ENCODE measurements at places on chromosomes 2 and 18. TPM values are rescaled to one million over a fixed set of nuclear protein-coding genes. Genes with fewer than 3 reads are reported as not detected.

- no peaks in the 10 kb centered on the region for H3K36me3 ChIP-seq
- peaks cover 29% of the 10 kb centered on the region for H3K4me1 ChIP-seq
Observed at GRCh38 chr2:10014418-10015190, 28.7 kb upstream of the KLF11 start.

DNA sequence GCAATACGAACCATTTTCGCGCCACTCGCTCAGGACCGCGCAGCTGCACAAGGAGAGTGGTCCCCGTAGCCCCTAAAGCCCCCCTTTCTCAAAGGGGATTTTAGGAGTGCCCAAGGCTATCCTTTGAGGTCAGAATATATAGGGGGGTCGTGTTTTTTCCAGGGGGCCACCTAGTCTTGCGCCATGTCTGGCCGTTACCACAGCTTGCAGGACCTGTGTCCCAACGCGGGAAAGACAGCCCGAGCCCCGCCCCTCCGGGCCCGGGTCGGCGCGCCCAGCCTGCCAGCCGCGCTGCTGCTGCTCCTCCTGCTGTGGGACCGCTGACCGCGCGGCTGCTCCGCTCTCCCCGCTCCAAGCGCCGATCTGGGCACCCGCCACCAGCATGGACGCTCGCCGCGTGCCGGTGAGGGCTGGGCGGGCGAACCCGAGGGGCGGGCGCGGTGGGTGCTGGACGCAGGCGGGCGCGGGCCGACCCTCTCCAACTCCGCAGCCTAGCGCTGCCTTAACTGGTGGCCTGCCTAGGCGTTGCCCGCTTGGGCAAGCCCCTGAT, at the start of gene CDCA7:
CDCA7 (plus strand) TSS at position 291 of the 550 bp plus-strand sequence; CDS start at position 383, 92 bp downstream.
- peaks cover 4% of the 10 kb centered on the region for H3K4me1 ChIP-seq
- peaks cover 10% of the 10 kb centered on the region for H3K36me3 ChIP-seq
- H3K27me3 ChIP-seq, result no peaks in the 10 kb centered on the region
- H3K4me3 ChIP-seq, result peak within 1 kb of the TSS; percentile 85

DNA sequence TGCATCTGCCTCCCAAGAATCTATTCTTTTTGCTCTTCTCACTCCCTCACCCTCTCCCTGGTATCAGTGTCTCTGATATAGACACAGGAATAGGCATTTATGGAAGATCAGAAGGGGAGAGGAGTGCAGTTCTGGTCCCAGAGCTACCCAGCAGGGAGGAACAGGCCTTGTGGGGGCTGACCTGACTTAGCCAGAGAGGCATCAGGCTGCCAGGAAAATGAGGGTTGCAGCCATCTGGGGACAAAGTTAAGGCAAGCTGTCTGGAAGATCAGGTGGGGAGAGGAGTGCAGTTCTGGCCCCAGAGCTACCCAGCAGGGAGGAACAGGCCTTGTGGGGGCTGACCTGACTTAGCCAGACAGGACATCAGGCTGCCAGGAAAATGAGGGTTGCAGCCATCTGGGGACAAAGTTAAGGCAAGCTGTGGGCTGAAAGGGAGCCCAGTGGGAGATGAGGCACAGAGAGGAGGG, 69.9 kb upstream of the HK2 start:
- no peak for DNase-seq
- H3K27me3 ChIP-seq, result no peaks in the 10 kb centered on the region
- H3K27ac ChIP-seq, result no peak overlapping the region
- H3K4me1 ChIP-seq, result no peaks in the 10 kb centered on the region

- no peaks in the 10 kb centered on the region for H3K27me3 ChIP-seq
- H3K4me3 ChIP-seq, result no peak overlapping the region
- no peak overlapping the region for H3K27ac ChIP-seq
- no peaks in the 10 kb centered on the region for H3K36me3 ChIP-seq
- no peaks in the 10 kb centered on the region for H3K4me1 ChIP-seq
Observed at GRCh38 chr2:82230406-82230805, 1925.9 kb upstream of the LRRTM1 start.

DNA sequence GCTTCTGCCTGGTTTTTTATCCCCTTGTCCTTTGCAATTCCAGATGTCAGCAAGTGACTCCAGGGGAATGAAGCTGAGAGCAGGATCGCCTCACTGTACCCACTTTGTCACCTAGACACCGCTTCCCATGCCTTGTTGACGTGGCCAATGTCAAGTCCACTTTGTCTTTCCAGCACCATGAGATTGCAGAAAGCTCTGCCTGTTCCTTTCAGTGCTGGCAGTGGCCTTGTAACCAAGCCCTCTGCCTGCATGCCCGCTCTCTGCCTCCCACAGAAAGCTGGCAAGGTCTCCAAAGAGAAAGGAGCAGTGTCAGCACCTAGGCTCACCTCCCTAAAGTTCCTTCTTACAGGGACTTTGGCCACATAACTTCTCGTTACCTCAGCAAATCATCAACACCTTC, 282.2 kb upstream of the ST6GAL2 start:
- H3K4me3 ChIP-seq, result no peak overlapping the region
- no peaks in the 10 kb centered on the region for H3K4me1 ChIP-seq
- H3K27ac ChIP-seq, result no peak overlapping the region
- H3K36me3 ChIP-seq, result no peaks in the 10 kb centered on the region
- no peak for DNase-seq

DNA sequence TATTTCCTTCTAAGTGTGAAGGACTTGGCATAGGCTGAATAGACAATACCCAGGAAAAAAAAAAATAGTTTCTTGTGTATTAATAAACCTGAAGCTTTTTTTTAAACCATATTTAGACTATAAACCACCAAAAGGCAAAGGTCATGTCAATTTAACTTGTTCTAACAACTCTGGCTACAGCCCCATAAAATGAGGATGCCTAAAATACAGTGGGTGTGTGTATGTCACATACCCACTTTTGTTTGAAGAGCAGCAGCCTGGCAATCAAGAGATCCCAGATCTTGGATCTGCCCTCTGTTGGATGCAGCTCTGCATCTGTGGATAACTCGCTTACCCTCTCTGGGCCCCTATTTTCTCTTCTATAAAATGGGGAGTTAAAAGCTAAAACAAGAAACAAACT, 65.4 kb downstream of the SATB2 start:
- H3K4me3 ChIP-seq, result no peak overlapping the region
- H3K27ac ChIP-seq, result no peak overlapping the region
- no peak for DNase-seq
- H3K27me3 ChIP-seq, result no peaks in the 10 kb centered on the region
- no peaks in the 10 kb centered on the region for H3K36me3 ChIP-seq
- no peaks in the 10 kb centered on the region for H3K4me1 ChIP-seq

DNA sequence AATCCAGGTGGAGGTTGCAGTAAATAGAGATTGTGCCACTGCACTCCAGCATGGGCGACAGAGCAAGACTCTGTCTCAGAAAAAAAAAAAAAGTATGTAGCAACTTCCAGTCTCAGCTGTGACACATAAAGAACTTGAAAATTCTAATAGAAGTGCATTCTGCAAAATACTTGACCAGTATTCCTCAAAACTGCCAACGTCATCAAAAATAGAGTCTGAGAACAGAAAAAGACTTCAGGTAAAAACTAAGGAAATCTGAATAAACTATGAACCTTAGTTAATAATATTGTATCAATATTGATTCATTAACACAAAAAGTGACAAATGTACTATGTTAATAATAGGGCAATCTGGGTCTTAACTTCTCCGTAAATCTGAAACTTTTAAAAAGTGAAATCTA, 76.7 kb upstream of the WDR75 start:
- DNase-seq, result no peak
- no peak overlapping the region for H3K27ac ChIP-seq
- no peaks in the 10 kb centered on the region for H3K36me3 ChIP-seq
- no peaks in the 10 kb centered on the region for H3K4me1 ChIP-seq

DNA sequence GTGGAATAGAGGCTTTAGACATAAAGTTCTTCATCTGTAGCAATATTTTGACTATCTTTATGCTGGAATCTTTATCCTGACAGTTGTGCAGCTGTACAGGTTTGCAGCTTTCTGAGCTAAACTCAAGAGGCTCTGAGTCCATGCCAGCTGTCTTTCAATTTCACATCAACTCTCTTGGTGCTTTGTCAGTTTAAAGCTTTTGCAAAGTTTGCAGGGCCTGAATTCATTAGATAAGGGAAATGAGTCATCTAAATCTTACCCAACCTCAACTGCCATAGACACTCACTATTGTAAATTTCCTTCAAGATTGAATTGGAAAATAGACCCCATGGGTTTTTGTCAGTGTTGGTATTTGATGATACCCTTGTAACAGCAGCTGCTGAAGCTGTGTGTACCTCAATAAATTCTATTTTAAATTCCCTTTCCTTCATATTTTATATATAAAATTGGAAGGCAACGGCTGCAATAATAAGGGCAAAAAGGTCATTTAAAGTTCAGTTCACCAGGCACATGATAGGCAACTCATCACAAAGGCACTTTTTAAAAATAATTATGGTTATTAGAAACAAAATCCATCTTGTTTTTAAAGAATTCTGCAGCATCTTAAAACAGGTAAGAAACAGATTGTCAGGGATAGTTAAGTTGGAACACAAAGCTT, 169.9 kb upstream of the SLC39A10 start:
- DNase-seq, result peak; percentile 7
- H3K27ac ChIP-seq, result no peak overlapping the region
- peaks cover 13% of the 10 kb centered on the region for H3K4me1 ChIP-seq
- H3K27me3 ChIP-seq, result no peaks in the 10 kb centered on the region

Gene TCF23
- not detected for total RNA-seq

Gene DNAH6
- 1.6 TPM for total RNA-seq

Gene FEV
- total RNA-seq, result not detected

Gene QPCT
- not detected for total RNA-seq

Gene DYSF
- total RNA-seq, result 0.89 TPM
